CD4-positive, alpha-beta T cell treated with Interferon gamma for 1 hour (primary cell): ENCODE measurements at places on chromosomes 6 and 20.

GRCh38 chr6:36920546-36920945 is 34.0 kb upstream of the PI16 start:
- no peak for DNase-seq

GRCh38 chr6:87199787-87200186 is 44.4 kb downstream of the ZNF292 start:
- DNase-seq, result no peak

DNA sequence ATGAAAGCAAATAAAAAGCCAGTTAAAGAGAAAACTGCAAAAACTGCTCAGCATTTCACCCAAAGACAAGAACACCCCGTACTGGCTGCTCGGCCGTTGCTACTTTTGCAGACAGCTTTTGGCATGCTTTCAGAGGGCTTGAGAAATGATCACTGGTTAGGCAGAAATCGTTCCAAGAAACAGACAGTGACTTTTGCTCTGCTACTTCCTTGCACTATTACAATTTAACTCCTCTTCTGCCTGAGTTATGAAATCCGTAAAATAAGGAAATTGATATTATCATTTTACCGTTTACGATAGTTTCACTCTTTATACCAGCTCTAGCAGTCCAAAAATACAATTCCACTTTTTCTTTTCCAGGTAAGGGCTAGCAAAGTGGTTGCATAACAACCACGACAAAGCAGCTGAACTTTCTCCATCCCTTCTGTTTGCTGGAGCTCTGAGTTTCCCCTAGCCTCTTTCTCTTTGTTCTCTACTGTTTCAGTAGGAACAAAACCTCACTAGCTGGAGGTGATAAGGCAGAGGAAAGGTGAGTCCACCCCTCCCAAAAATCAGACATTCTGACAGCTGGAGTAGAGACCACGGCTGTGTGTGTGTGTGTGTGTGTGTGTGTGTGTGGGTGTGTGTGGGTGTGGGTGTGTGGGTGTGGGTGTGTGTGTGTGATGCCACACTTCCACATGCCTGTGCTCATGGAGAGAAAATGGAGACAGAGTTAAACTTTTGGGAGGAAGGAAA is 191.8 kb upstream of the RREB1 start:
- no peak for DNase-seq

DNA sequence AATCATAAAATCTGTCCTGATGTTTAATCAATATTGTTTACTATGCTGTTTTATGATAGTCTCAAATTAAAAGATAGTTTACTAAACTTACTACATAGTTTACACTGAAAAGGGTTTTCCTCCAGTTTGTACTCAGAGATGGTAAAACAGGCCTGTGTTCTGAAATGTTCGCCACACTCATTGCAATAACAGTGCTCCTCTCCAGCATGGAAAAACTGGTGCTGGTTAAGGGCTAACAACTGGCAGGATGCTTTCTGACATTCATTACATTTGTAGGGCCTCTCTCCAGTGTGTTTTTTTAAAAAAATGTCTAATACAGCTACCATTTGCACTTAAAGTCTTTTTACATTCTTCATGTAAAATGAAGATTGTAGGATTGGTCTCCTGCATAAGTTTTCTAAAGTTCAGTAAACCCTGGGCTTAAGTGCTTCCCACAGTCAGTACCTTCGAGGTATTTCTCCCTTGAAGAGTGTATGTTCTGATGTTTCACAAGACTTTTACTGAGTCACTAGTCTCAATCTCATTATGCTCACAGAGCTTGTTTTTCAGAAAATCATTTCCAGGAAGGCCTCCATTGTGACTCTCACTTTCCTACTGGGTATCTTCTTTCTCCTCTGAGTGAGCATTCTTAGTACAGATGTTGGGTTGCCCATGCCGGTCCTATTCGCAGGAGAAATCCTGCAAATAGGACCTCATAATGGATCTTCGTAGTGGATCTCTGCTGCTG is 8.7 kb upstream of the ZSCAN12 start:
- DNase-seq, result no peak

GRCh38 chr6:122140031-122140430 is 259.4 kb upstream of the HSF2 start:
- DNase-seq, result no peak

- DNase-seq, result no peak
These were observed 28.5 kb upstream of the MRPS18A start for GRCh38 chr6:43716099-43716498.

DNA sequence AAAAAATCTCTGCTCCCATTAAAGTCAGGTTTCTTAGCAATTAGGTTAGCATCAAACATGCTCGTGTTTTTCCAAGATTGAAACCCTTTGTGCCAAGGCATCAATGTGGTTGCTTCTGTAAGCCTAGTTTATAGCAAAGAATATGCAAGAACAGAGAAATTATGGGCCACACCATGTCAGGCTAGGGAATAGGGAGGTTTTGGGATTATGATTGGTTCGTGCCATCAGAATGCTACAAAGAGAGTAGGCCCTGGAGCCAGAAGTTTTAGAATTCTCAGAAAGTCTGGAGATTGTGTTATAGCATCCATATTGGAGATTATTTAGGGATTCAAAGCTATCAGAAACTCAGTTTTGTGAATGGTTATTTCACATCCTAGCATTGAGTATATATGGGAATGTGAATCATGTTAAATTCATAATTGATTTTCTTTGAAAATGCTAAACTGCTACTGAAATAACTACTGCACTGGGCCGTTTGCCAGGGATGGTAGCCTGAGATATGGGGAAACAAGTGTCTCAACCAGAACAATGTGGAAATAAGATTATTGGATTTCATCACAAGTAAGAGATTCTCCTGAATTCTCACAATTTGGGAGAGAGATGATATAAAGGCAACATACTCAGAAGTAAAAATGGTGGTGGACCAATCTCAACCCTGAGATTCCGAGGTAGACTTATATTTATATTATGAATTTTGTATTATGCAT is 45.3 kb downstream of the ZNF292 start:
- no peak for DNase-seq

GRCh38 chr6:3022765-3023662 is 23.3 kb downstream of the NQO2 start:
- DNase-seq, result no peak

GRCh38 chr20:25013478-25014380 is 21.2 kb upstream of the APMAP start:
- no peak for DNase-seq

GRCh38 chr6:113662093-113662665 is 195.0 kb upstream of the MARCKS start:
- DNase-seq, result no peak

DNA sequence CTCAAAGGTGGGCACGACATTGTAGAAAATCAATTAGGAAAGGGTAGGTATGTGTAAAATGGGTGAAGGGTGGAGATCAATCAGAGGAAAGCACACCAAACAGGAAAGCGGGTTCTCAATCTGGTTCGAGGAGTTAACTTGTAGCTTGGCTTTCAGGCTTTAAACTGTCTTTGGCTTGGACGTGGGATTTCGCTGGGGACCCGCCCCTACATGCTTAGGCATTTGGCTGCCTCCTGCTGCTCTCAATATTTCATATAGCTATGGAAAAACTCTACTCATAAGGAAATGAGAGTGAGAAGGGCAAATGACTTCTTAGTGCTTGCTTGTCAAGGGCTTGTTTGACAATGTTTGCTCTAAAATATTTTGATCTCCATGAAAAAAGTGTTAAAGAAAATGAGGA is 38.1 kb upstream of the PDE7B start:
- DNase-seq, result no peak

DNA sequence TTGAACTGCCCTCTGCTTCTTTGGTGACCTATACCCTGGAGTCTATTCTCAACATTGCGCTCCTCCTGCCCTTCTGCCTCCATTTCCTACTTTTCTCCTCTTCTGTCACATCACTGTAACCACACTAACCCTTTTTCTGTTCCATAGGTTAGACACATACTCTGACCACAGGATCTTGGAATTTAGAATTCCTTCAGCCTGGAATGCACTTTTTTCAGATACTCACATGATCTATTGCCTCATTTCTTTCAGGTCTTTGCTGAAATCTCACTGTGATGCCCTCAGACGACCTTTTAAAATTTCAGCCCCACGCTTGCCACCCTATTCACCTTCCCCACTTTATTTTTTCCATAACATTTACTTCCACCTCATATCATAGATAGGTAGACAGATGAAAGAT is 5.1 kb downstream of the VNN1 start:
- no peak for DNase-seq

GRCh38 chr6:141925001-141925400 is 207.7 kb upstream of the GJE1 start:
- no peak for DNase-seq

DNA sequence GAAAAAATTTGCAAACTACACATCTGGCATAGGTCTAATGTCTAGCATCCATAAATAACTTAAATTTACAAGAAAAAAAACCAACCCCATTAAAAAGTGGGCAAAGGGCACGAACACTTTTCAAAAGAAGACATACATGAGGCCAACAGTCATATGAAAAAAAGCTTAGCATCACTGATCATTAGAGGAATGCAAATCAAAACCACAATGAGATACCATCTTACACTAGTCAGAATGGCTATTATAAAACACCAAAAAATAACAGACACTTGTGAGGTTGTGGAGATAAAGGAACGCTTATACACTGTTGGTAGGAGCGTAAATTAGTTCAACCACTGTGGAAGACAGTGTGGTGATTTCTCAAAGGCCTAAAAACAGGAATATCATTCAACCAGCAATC is 33.7 kb upstream of the EPB41L2 start:
- no peak for DNase-seq

GRCh38 chr6:148457137-148457842 is 114.7 kb downstream of the SASH1 start:
- DNase-seq, result no peak

DNA sequence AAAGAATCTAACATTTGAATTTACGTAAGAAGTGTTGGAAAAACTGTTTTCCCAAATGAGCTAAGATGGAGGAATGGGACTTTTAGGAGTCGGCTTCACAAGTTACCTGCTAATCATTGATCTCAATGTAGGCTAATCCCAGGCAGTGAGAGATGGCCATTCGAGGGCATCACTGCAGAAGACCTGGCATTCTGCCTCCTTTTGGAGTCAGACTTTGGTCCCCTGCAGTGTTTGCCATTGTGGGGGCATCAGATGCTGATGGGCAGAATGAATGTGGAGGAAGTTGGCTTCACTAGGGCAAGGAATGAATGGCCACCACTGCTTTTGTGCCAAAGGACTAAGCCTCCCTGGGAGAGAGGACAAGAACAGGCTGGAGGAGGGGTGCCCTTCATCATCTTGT is 55.7 kb upstream of the NKX2-2 start:
- DNase-seq, result no peak

- no peak for DNase-seq
These were observed 100.4 kb downstream of the AFG1L start for GRCh38 chr6:108395297-108395696.

DNA sequence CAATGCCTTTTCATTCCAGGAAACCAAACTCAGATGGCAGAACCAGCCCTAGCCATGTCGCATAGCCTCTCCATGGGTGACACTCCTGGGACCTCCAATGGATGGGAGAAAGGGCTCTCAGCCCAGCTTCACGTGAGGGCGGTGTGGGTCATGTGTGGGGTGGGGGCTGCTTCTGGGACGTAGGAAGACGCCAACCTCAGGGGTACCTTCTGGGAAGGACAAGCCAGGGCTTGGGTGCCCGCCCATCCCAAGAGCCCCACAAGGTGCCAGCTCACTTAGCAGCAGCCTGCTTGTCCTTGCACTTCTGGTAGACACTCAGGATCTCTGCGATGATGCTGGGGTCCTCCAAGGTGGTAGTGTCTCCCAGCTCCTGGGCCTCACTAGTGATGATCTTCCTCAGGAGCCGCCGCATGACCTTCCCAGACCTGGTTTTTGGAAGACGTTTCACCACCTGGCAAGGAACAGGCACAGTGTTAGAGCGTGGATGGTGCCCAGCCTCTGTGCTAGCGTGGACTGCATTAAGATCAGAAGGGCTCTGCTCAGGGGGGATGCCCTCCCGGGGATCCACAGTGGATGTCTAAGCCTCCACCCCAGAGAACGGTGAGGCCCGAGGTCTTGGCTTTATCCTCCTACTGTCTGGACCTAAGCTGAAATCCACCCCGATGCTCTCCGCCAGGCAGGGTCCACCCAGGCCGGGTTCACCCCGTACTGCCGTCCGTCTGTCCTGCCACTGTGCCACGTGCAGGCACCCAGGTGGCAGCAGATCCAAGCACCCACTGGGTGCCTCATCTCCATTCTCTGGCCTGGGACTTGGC is 15.1 kb upstream of the APMAP start:
- no peak for DNase-seq
